D341Med (cell line): ENCODE measurements at places on chromosomes 2 and 18.

DNA sequence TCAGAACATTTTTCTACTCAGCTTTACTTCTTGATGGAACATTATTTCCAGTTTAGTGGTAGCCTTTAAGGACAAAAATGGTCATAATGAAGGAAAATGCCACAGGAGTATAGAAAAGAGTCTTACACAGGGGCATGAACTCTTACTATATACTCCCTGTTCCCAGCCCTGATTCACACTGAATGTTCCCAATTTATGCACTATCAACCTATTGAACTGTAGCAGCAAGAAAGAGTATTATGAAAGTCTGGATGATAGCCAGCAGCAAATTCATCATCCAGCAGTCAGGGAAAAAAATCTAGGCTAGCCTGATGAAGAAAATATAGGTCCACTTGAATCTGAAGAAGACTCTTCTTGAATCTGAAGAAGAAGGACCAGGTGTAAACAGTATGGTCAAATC, 1170.3 kb upstream of the CHAC2 start:
- no peak for DNase-seq

DNA sequence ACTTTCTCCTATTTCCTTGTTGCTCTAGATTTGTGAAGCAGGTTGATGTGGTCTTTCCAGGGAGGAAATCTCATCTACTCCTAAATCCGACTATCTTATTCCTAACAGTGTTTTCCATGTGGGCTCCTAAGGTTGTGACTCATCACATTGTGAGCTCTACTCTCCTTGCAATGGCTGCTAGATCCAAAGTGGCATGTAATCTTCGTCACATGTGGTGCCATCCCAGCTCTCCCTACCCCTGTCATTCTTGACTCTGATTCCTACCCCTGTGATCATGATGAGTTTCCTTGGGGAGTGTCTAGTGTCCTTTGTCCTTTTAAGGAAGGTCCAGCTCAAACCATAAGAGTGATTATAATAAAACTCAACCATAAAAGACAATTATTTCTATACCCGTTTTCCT, 47.3 kb upstream of the GULP1 start:
- DNase-seq, result no peak

GRCh38 chr18:10022365-10022764, 108.5 kb downstream of the VAPA start:
- DNase-seq, result no peak

- no peak for DNase-seq
Measured at GRCh38 chr2:38806015-38806732, 28.2 kb downstream of the GEMIN6 start.

GRCh38 chr2:101704046-101704466, 6.5 kb downstream of the MAP4K4 start:
- no peak for DNase-seq

GRCh38 chr2:162072181-162072702, 1.8 kb downstream of the DPP4 start:
- DNase-seq, result no peak

GRCh38 chr2:134501476-134502091, 217.2 kb downstream of the TMEM163 start:
- no peak for DNase-seq

DNA sequence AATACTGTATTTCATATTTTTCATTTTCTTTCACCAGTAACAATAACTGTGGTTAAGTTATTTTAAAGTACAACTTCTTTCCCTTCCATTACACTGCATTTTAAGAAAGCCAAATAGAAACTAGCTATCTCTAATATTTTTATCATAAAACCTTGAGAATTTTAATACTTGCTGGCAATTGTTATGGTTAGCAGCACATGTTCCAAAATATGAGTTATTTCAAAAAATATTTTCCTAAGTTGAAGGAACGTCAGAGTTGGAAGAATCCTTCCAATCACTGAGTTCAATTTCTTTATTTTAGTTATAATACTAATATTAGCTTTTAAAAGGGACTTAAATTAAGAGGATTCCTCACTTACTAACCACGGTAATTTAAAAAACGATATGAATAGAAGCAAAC, 68.4 kb downstream of the SCN9A start:
- DNase-seq, result no peak

- DNase-seq, result no peak
Measured at GRCh38 chr2:18824325-18824790, 235.0 kb upstream of the NT5C1B start.

GRCh38 chr18:23631746-23632145, 31.0 kb downstream of the ANKRD29 start:
- DNase-seq, result peak; percentile 58

DNA sequence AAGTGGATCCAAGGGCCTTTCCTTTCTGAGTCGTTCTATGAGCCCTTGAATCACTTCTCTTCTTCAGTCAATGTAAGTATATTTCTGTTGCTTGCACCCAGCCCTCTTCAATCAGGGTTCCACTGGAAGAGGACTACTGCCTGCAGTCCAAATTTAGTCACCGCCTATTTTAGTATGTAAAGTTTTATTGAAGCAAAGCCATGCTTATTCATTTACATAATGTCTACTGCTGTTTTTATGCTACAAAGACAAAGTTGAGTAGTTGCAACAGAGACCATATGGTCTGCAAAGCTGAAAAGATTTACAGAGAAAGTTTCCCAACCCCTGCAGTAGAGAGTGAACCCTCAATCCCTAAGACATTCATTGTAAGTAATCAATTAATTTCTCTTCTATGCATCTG, 332.5 kb upstream of the TNP1 start:
- DNase-seq, result no peak

DNA sequence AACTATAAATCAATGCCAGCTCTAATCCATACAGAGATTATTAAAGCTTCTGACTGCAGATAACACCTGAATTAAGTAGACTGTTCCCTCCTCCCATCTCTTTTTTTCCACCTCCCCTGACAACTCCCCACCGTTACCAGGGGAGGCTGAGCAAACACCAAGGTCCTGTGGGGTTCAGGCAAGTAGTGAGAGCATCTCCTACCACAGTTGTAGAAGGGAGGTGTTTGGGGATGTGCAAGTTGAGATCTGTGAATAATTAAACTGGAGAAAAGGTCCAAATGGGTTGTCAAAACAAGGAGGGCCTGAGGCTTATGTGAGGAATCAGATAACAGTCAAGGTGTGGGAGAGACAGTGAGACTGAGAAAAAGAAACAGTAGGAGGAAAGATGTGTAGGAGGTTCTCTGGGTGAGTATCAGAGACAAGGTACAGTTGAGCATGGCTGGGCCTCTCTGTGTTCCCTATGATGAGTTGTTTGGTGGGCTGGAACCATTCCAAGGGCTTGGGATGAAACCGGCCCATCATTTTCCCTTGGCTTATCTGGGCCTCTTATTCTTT, 194.6 kb downstream of the CYRIA start:
- no peak for DNase-seq
